CD4-positive, alpha-beta T cell treated with Interleukin-4 for 4 hours (primary cell): ENCODE measurements at places on chromosomes 16 and 17.

GRCh38 chr17:57943645-57944044, 11.6 kb downstream of the CUEDC1 start:
- DNase-seq, result no peak

DNA sequence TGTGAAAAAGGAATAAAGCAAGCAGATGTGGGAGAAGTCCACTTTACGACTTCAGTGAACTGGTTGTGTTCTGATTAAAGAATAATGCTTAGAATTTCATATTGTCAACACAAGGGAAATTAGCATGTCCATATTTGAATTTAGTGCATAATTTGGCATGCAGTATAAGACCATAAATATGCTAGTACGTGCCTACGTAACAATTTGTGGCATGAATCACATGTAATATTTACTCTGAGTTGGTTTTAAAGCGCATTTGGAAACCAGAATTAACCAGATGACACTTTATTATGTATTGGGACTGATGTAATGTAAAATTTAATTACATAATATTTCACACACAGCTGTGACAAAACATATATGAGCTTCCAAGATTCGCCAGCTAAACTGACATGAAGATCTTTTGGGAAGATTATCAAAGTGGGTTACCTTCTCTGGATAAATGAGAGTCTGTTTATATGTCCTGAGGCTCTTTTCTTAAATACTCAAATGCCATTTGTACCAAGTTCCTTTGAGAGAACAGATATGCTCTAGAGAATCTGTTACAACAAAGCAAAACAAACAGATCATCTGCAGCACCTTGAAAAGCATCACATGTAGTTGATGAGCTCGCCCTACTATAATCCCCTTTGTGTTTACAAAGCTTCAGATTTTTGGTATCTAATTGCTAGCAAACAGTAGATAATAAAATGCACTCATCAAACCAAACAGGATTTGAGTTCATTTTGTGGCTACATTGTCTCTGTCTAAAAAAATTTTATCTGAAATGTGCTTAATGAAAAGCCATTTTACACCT, 1468.6 kb downstream of the CDH11 start:
- no peak for DNase-seq

DNA sequence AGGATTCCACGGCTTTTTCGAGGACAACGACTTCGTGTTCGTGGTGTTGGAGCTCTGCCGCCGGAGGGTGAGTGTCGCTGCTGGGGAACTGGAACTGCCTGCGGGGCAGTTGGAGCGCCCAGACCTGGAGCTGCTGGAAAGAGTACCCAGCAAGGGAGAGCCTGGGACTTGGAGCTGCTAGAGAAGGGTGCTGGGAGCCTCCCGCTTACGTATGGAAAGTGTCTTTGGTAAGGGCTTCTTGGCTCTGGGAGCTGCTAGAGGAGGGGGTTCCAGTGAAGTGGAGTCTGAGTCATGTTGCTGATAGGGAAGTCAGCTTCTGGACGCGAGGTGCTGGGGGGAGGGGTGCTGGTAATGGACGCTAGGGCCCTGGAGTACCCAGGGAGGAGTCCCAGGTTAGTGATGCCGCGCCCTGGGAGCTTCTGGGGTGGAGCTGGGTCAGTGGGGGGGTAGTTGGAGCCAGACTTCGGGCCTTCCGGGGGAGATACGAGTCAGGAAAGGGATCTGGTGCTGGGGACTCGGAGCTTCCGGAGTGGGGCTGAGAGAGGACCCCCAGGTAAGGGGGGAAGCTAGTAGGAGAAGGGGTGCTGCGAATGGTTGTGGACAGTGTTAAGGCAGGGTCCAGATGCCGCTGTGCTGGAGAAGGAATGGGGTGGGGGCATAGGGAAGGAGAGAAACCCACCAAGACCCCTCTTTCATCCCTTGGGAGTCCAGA, 741 bp downstream of the PLK1 start:
- peak; percentile 2 for DNase-seq

GRCh38 chr16:85062323-85062722, 34.7 kb downstream of the KIAA0513 start:
- DNase-seq, result no peak

GRCh38 chr16:77113835-77114234, 77.2 kb upstream of the MON1B start:
- no peak for DNase-seq

DNA sequence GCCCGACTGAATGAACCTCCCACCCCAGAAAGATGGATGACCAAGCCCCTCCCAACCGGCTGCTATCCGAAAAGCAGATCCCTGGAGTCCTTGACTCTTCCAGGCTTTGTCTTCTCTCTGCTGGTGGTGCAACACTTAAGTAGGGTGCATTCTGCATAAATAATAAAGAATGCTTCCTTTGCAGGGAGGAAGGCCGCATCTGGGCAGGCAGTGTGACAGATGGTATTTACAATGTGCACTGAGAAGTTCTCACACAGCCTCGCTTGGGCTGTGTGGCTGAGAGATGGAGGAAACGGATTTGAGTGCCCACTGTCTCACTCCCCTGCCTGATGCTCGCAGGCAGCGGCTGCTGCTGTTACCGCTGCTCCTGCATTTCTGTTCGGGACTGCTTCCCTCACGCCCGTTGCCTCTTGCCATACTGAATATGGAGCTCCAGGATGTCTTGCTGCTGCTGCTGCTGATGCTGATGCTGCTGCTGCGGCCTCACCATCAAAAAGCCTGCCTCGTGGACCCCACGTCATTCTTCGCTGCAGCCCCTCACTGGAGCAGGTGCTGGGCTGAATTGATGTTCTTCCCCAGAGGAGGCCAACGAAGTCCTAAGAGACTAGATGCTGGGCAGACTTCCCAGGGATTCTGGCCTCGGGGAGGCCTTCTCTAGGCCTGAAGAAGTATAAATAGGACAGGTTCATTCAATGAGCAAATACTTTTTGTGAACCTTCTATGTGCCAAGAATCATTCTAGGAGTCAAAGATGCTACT, 7.1 kb upstream of the RHBDL3 start:
- DNase-seq, result no peak

DNA sequence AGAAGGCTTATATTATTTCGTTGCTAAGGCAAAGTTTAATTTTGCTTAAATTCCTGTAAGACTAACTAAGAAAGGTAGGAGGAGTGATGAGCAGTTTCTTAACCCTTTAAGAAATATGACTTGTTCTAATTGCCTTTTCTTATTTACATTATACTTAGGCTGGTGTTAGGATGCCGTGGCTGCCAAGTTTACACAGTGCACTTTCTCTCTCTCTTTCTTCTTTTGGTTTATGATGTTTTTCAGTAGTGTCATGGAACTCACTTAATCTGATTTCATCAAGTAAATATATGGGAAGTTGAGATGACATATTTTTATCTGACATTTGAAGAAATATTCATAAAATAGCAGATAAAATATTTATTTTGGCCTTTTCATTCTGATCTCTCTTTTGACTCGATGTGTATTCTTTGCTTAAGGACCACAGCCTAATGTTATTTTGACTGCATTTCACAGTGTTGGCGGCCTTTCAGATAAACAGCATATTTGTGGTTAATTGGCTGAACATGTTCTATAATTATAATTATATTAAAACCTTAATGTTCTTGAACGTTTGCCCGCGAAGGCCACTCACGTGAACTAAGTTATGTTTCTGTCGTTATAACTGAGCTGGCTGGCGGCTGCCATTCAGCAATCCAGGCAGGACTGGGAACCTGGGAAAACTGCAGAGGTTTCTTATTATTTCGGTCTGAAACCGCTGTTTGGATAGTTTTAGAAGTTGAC, 191.6 kb downstream of the WWOX start:
- DNase-seq, result no peak

- no peak for DNase-seq
Observed at GRCh38 chr17:58521680-58522079, 7.2 kb upstream of the MTMR4 start.

GRCh38 chr16:57883953-57884654, 81.8 kb upstream of the KIFC3 start:
- DNase-seq, result no peak

- DNase-seq, result no peak
Observed at GRCh38 chr17:55655777-55656176, 66.9 kb downstream of the TMEM100 start.

GRCh38 chr17:46732754-46733398, 85.6 kb downstream of the WNT3 start:
- no peak for DNase-seq

DNA sequence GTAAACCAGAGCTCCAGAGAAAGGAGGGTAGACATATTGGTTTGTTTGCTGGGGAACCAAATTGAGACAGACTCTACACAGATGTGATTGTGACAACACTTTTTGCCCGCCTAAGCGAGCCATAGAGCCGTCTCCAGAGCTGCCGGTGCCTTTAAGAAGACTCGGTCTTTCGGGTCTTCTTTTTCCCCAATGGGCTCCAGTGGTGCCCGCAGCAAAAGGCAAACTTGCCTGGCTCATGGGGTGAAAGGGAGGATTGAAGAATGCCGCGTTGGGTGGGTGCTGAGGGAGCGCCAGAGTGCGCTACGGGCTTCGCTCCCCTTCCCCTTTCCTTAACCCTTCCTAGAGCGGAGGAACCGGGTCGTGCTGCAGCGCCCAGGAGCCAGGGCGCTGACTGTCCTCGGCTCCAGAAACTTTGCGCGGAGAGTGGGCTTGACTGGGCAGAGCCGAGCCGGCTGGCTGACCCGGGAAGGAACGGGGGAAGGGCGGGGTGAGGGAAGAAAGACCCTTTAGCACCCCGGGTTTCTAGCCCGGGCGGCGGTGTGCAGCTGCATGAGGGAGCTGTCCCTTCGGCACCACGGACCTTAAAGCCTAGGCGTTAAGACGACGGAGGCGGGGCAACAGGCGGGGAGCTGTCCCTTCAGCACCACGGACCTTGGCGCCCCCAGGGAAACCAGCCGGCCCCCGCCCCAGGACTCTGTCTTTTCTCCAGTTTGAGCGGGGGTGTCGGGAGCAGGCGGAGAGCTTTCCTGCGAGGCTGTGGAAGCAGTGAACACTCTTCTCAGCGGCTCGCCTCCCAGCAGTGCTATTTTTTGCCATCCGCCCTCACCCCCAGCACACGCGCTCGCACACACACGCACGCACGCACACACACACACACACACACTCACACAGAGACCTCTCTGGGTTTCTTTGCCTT, at the start of gene CACNG3:
Gene CACNG3, plus strand, starts transcription at position 880 of the 916 bp plus-strand sequence. CDS start 420 bp downstream, outside the sequence.
- peak; percentile 13 for DNase-seq

- no peak for DNase-seq
Observed at GRCh38 chr17:8212312-8213180, 2.2 kb upstream of the AURKB start.

GRCh38 chr16:87707714-87708580, 57.8 kb downstream of the KLHDC4 start:
- no peak for DNase-seq

GRCh38 chr16:54475019-54475601, 188.5 kb upstream of the IRX3 start:
- no peak for DNase-seq

DNA sequence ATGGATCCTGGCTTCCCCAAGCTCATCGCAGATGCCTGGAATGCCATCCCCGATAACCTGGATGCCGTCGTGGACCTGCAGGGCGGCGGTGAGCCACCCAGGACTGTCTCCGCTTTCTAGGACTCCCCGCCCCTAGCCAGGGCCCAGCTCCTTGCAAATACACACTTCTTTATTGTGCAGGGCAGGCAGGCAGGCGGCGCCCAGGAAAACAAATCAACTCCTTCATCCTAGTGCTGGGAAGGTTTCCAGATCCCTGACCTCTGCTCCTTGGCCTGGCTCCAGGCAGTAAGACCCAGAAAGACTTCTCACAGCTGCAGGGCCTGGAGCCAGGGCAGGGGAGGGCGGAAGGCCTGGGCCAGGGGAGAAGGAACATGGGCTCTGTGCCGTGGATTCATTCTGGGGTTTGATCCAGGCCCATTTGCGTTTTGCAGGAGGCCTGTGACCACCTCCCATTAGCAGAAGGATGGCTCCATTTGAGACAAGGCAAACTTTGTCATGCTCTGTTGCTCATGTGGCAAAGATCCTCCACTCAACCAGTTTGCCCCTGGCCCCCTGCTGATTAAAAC, 6.0 kb upstream of the LPCAT2 start:
- no peak for DNase-seq

GRCh38 chr16:19698480-19699465, 19.3 kb downstream of the KNOP1 start:
- DNase-seq, result no peak

DNA sequence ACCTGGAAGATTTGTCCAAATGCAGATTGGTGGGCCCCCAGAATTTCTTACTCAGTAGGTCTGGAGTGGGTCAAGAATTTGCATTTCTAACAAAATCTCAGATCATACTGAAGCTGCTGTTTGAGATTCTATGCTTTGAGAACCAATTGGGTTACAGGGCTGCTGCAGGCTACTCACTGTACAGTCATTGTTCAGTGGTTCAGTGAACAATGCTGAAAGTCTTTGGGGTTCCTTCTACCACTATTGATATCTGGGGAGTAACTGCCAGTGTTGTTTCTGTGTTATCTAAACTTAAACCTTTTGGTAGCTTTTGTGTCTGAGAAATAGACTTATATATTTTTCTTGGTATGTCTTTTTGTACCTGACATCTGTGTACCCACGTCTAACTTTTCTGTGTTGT, 187.5 kb downstream of the TANC2 start:
- DNase-seq, result no peak

- no peak for DNase-seq
Observed at GRCh38 chr17:4893721-4894560, 5.4 kb upstream of the C17orf107 start.

GRCh38 chr17:70552982-70553334, 383.6 kb downstream of the KCNJ2 start:
- no peak for DNase-seq

GRCh38 chr16:11090232-11090631, 145.9 kb downstream of the CLEC16A start:
- DNase-seq, result no peak

- no peak for DNase-seq
Observed at GRCh38 chr17:46171939-46172338, 21.3 kb downstream of the KANSL1 start.

DNA sequence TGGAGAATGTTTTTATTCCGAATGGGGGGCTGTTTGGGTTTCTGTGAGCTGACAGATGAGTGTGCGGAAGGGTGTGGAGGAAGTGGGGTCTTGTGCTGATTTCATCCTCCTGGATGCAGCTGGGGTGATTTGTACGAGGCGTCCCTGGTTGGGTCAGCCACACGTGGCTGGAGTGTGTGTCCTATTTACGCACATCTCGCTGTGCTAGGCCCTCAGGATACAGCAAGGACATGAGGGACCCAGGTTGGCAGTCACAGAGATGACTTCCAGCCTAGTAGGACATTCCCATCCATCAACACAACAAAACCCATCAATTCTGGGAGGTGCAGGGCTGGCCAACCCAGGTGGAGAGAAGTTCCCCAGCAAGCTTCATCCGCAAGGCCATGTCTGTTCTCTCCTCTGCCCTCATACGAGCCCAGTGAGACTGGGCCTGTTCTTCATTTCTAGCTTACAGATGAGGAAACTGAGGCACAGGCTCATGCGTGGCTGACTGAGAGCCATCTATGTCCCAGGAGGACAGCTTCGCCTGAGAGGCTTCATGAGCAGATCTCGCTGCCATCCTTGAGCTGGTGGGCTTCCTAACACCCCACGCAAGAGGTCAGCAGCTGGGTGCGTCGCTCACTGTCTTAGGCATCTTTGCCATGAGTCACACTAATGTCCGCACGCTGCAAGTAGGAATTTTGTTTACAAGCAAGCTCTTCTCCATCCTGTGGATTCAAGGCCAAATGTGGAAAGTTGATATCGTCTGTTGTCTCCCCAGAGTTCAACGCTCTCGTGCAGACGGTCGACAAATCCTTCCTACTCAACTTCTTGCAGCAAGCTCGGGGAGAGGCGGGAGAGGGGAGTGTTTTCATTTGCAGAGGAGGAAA, 24.4 kb downstream of the IRF8 start:
- no peak for DNase-seq

GRCh38 chr17:38741461-38741860, 6.7 kb downstream of the PCGF2 start:
- no peak for DNase-seq

GRCh38 chr16:53945996-53946395, 242.0 kb downstream of the FTO start:
- DNase-seq, result no peak
